ENCODE measurements at places on chromosomes 3 and 15.

- peak; percentile 80 for DNase-seq
These were observed 25.6 kb downstream of the APBA2 start for GRCh38 chr15:28911310-28911931.

GRCh38 chr3:75295013-75295412 lies 369.1 kb upstream of the FRG2C start:
- DNase-seq: no peak

- DNase-seq: no peak
These were observed 330.4 kb upstream of the ICE2 start for GRCh38 chr15:60809375-60809774.

DNA sequence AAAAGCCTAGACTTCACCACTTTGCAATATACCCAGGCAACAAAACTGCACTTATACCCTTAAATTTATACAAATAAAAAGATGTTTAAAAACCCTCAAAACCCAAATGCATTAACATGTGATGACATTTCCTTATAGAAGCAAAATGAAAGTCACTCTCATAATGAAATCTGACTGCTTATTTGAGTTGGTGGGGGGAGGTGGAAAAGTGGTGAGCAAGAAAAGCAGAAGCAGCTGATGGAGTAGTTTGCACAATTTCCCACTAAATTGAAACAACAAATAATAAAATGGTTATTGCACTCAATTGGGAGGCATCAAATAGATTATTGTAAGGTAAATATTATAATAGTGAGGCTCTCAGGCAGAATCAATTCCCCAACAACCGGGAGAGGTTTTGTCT lies 54.0 kb upstream of the GADL1 start:
- no peak for DNase-seq

DNA sequence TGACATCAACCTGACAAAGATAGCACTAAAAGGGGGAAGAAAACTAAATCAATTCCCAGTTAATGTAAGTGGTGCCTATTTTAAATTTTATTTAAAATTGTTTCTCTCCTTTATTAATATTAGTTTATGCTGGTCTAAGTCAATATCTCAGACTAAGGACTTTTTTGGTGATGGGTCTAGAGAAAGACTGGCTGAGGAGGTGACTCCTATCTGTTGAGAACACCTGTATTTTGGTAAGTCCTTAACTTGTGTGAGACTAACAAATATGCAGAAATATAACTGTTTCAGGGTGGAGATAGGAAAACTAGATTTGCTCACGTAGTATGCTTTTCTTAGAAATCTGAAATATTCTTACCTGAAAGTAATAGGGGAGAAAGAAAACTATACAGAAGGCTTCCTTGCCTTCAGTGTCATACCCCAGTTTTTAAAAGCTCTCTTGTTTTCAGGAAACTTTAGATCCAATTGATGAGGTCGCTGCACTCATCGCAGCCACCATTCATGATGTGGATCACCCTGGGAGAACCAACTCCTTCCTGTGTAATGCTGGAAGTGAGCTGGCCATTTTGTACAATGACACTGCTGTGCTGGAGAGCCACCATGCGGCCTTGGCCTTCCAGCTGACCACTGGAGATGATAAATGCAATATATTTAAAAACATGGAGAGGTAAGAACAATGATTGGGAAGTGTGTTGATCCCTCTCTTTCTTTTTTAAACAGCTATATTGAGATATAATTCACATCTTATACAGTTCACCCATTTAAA lies 138.9 kb downstream of the PDE8A start:
- no peak for DNase-seq
